ENCODE measurements at places on chromosomes 4 and X.

- DNase-seq: no peak
Observed at GRCh38 chr4:156100651-156101050, 147.0 kb upstream of the CTSO start.

- peak; percentile 29 for DNase-seq
Observed at GRCh38 chr4:74583089-74583700, 138.3 kb downstream of the AREG start.

- DNase-seq: peak; percentile 85
Observed at GRCh38 chr4:186725469-186726425, 2.1 kb upstream of the FAT1 start.

DNA sequence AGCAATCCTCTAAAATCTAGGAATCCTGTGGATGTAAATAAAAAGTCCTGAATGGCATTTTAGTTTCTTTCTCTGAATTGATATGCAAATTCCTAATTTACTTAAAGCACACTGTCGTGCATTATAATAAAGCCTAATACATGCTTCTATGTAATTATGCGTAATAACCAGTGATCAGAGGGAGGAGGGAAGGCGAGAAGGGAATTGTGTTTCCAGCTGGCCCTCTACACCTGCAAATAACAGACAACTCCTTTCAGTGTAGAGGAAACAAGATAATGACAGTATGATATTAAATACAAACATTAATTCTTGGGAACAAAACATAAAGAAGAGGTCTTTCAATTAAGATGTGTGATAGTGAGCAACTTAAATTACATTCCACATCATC is 419.6 kb upstream of the LCORL start:
- DNase-seq: no peak

DNA sequence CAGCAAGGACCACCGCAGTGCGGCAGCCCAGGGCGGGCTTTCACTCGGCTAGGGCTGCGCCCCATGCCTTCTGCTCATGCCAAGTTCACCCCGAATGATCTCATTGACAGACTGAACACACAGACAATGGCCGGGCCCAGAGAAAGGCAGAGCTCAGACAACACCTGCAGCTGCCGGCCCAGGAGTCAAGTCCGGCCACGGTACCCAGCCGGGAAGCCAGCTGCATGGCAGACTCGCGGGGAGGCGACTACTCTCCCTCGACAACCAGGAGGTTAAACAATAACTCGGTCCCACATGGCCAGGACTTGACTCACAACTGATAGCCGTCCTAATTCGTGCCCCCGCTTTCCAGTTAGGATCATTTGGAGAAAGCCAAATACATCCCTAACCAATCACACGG is 50.4 kb downstream of the ABLIM2 start:
- DNase-seq: no peak

DNA sequence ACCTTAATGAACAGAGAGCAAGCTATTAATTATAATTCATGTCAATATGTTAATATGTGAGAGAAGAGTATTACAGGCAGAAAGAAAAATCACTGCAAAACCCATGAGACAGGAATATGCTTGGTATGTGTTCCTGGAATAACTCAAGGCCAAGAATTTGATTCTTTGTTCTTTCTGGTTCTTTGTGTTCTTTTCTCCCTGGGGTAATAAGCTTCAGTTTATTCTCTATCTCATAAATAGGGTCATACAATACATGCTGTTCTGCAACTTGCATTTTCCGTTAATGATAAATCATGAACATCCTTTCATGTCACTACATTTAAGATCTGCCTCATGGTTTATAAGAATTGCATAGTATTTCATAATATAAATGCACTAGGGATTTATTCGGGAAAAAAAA is 16.8 kb upstream of the THOC2 start:
- peak; percentile 70 for DNase-seq

- peak; percentile 97 for DNase-seq
Observed at GRCh38 chr4:98519268-98519977, 139.0 kb downstream of the TSPAN5 start.
